Panc1 (cell line): ENCODE measurements at places on chromosomes 5 and 9.
A peak's percentile ranks its signal among the peaks of the same experiment; 100 is the strongest.

GRCh38 chr9:101130054-101130453 lies 101.5 kb downstream of the PLPPR1 start:
- no peak for DNase-seq

- DNase-seq, result no peak
Observed at GRCh38 chr9:35070823-35071813, 1.3 kb downstream of the VCP start.

DNA sequence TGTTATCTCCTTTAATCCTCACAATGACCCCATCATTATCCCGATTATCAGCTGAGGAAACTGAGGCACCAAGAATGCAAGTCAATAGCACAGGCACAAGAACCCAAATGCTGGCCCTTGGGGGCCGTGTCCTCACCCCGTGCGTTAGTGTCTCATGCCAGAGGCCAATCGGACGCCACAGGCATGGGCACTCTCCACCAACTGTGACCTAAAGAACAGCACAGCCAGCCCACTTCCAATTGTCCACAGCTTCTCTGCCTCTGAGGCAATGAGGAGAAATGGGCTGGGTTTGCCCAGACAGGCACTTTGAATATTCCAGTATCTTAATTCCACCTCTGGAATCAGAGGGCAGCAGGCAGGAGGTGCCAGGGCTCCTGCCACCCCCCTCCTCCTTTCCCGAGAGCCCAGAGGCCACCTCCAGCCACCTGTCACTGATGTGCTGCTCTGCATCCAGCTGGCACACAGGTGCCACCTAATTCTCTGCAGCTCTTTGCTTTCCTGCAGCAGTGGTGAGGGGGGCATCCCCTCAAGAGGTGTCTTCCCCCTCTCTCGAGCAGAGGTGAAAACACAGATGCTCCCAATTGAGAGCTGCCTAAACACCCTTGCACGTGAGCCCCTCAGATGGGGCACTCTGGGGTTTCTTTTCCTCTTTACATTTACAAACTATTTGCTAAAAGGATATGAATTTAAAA lies 107.5 kb downstream of the ROR2 start:
- DNase-seq, result no peak

GRCh38 chr9:99221266-99221620 lies 499 bp downstream of the ALG2 start:
- DNase-seq, result no peak

- no peak for DNase-seq
Observed at GRCh38 chr5:119355244-119355638, 578 bp upstream of the TNFAIP8 start.

GRCh38 chr5:168944004-168944403 lies 356.9 kb downstream of the SLIT3 start:
- no peak for DNase-seq

- DNase-seq, result no peak
Observed at GRCh38 chr5:39758426-39758825, 333.6 kb upstream of the DAB2 start.

GRCh38 chr5:2602451-2603271 lies 148.8 kb downstream of the IRX2 start:
- DNase-seq, result no peak

DNA sequence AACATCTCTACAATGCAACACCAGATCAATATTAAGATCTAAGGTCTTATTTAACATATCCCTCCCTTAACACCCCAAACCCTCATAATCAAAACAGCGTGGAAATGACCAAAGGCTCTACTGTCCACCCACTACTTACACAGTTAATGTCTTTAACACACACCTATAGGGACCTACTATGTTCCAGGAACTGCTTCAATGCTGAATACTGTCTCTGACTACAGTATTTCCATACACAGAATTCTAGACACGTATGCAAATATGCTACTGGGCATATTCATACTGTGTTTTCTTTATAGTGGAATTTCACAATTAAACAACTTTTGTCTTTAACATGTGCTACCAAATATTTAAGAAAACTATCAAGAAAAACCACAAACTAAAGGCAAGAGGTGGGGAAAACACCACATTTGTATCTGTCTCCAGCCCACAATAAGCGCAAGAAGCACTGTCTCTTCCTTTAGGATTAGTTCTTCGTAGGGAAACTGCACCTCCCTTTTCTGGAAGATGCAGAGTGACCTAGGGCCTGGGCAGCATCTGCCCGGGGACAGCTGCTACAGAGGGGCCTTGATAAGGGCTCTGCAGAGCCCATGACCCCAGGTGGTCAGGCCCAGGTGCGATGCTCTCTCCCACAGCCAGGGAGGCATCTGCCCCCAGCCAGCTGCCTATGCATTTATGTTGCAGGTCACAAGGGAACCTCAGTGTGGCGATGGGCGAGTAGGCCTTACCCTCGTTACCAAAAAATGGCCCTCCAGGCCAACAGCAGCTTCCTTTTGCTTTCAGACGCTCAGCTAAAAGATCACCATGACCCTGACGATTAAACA lies 55.2 kb downstream of the PSMB7 start:
- DNase-seq, result no peak

DNA sequence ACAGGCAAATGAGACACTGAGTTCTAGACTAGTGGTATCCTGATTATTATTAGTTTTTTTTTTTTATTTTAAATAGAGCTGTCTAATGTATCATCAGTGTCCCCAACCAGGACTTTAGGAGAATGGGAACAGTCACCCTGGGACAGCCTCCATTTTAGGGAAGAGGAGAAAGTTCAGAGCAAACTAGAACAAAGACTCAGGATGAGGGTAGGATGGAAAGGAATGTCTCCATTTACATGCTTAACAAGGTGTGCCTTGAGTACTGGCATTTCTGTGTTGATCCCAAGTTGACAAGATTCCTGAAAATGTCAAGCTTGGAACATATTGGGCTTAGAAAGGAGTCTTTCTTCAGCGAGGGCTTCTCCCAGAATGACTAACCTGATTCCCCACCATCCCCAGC lies 223.5 kb downstream of the ARRDC3 start:
- DNase-seq, result no peak

GRCh38 chr9:33131790-33132772 lies 35.1 kb downstream of the B4GALT1 start:
- DNase-seq, result peak; percentile 20

DNA sequence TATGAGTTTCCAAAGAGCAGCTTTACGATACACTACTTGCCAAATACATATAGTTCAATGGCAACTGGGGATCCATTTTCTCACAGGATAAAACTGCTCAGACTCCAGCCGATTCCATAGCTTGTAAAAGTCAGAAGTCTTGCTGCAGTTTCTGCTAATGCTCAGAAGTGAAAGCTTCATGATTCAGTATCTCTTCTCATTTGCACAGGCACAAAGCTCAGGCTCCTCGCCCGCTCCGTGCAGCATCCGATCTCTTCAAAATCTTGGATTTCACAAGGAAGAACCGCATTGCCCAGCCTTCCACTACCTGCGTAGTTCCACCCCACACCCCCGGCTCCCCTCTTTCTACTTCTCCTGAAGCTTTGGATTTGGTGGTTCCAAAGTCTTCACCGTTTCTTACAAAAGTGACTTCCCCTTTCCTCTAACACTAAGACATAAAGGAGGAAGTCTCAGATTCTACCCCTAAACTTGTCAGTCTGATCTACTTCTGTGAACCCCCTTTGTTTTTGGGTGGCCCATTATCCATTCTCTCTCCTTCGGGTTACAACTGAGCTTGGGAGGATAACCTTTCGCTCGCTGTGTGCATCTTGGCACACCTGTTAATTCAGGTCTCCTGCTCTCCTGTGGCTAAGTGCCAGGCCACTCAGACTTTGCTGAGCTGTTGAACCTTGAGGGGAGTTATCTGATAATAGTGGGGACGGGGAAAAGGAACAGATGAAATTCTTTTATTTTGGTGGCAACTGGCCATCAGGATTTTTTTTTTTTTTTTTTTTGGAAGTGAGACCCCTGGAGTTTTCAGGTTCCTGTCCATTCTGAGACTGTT lies 194.1 kb downstream of the GNA14 start:
- DNase-seq, result no peak

GRCh38 chr5:63564789-63565188 lies 397.5 kb downstream of the HTR1A start:
- no peak for DNase-seq

DNA sequence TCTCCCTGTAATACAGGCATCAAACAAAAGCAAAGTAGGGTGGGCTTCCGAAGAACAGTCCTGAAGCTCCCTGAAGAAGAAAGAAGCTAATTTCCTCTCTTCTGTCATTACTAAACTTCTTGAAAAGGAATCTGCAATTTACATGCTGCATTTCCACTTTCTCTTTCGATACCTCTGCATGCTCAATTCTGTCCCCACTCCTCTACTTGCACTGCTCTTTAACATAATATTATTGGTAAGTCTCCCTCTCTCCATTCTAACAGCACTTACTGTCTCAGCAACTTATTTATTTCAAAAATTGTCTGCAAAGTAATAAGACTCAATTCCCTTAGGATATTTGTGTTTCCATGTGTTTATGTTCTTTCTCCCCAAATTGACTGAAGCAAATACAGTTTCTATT lies 3.9 kb upstream of the PLPP1 start:
- DNase-seq, result no peak

DNA sequence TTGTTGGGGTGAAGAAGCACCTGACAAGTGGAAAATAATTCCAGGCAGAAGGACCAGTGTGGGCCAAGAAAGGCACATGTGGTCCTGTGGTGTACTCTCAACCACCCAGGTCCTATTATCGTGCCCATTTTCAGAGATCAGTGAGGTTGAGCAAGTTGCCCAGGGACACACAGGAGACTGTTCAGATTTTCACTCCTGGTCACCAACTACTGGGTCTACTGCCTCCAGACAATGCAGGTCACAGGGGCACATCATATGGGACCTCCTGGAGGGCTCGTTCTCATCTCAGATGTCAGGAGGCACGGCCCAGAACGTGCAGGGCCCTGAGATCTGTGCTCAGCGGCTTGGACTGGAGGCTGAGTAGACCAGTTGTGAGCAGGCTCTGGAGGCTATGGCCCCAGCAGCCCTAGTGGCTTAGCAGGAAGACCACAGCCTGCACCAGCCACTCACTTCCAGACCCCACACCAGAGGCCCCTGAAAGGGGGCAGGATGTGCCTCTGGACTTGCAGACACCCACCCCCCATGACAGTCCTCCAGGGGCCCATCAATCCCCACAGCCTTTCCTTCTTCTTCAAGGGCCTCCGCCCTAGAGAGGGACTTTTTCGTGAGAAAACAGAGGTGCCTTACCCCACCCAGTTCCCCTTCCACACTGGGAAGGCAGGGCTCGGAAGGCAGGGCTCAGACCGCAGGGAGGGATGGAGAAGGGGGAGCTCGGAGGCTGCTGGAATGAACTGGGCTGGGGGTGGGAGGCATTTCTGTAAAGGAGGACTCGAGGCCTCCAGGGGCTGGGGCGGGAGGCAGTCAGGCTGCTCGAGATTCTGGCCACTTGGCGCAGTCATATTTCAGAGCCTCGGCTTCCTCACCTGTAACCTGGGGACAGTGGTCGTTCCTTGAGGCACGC lies 82.7 kb upstream of the NEURL1B start:
- no peak for DNase-seq

- DNase-seq, result no peak
Observed at GRCh38 chr5:175837171-175837699, 34.1 kb upstream of the CPLX2 start.
